GM19239 (cell line): ENCODE measurements at places on chromosomes 6 and 20.
A peak's percentile ranks its signal among the peaks of the same experiment; 100 is the strongest.

DNA sequence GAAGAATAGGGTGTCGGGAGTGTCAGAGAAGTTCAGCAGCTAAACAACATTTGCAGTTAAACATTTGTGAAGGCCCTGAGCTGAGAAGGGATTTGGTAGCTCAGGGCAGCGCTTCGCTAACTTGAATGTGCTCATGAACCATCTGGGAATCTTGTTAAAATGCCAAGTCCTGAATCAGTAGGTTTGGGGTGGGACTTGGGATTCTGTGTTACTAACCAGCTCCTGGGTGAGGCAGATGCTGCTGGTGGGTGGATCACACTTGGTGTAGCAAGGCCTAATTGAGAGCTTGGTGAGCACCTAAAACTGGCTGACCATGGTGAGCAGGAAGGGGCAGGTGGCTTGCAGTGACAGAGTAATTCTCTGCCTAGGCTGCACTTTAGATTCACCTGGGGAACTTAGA, 5.9 kb downstream of the PTPRA start:
- DNase-seq = no peak

DNA sequence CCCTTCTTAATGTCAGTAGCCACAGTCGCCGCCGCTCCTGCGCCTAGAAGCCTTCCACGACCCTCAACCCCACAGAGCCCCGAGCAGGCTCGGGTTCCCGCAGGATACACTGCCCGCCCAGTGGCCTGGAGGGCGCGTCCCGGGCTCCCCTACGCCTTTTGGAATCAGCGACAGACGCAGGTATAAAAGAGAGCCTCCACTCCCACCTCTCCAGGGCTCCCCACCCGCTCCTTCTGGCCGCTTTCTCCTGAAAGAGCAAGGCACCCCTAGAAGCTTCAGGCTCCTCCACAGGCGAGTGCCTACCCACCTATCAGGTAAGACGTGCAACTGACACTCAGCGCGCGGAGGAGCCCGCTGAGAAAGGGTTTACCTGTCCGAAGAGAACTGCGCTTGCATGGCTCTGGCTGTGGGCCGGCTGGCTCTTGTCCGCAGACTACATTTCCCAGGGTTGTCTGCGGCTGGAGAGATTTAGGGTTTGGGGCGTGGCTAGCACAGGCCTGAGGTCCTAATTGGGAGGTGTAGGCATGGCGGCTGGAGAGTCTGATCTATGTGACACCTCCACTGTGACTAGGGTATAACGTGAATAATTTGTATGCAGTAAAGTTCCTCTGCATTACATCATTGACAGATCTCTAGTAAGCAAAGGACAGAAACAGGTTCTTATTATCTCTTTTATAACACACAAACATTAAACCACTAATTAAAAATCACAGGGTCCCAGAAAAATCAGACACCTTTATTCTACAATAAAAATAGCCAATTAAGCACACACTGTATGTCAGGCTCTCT, 13.5 kb upstream of the ZNF391 start:
- peak; percentile 30 for DNase-seq

DNA sequence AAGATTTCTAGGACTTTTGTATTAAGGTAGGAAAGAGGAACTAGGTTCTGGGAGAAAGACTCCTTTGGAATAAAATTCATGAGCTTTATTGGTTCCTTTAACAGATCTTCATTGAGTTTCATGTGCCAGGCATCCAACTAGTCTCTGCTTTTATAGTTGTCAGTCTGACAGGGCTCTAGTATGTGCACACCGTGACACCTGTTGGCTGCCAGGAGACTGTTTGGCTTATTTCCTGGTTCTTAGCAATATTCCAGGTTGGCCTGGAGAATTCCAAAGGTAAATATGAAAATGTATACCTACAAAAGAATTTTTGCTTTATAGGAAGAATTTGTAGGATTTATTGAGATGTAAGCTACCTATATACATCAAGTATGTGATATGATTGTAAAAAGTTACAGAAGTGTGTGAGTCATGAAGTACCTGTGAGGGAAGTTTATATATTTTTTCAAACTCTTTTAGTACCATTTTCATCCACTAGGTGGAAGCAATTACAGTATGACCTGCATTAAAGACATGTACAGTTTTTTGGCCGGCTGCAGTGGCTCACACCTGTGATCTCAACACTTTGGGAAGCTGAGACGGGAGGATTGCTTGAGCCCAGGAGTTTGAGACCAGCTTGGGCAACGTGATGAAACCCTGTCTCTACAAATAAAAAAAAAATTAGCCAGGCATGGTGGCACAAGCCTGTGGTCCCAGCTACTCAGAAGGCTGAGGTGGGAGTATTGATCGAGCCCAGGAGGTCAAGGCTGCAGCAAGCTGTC, 35.2 kb downstream of the NDUFAF5 start:
- DNase-seq = peak; percentile 18

- no peak for DNase-seq
Measured at GRCh38 chr6:69164564-69165229, 529.6 kb downstream of the ADGRB3 start.

DNA sequence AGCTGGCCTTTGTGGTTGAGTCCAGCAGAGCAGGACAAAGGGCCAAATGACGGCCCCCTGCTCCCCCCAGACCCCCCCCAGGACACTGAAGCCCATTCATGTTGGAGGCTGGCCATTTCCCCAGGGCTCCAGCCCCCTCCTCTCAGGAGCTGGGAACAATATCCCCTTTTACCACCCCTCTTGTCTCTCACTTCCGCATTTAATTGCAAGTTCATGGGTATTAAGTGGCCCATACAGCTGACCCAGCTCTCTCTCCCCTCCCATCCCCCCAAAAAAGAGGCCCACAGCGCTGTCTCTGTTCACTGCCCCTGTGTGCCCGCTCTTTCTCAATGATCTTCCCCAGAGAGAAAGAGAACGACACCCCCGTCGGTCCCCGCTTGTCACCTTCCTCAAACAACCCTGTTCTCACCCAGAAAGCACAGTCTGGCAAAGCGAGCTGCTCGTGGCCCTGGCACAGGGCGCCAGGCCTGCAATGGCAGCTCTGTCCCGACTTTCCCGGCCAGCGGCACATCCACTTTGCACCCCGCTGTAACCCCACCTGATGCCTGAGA, 30.4 kb downstream of the PREX1 start:
- no peak for DNase-seq

DNA sequence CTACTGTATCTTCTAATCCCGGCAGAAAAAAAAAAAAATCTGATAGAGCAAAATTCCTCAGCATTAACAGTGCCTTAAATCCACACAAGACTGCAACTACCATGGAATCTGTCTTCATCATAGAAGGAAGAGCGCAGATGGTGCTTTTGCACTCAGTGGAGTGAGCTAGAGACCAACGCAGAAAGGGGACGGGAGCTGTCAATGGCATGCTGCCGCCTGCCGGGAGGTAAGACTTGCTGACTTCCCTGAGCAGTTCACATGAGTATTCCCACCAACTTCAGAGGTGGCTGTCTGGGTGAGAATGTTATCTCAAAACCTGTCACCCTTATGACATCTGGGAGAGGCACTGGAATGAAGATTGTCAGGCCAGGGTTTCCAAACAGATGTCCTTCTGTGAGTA, 35.6 kb downstream of the DZANK1 start:
- DNase-seq = no peak

DNA sequence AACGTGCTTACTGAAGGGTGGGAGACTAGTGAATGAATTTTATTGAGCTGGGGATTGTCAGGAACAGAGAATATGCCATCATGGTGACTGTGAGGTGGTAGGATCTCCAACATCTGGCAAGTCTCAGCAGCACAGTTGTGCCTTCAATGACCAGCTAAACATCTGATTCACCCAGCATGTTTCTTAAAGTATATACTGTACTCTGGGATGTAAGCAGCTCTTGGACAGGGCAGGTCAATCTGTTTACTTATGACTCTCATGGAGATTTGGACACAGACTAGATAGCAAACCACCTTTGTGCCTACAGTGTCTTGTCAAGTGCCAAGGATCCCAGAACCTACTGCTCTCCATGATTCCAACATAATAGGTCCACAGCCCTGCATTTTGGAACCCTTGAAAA, 801.0 kb upstream of the CITED2 start:
- DNase-seq = no peak

DNA sequence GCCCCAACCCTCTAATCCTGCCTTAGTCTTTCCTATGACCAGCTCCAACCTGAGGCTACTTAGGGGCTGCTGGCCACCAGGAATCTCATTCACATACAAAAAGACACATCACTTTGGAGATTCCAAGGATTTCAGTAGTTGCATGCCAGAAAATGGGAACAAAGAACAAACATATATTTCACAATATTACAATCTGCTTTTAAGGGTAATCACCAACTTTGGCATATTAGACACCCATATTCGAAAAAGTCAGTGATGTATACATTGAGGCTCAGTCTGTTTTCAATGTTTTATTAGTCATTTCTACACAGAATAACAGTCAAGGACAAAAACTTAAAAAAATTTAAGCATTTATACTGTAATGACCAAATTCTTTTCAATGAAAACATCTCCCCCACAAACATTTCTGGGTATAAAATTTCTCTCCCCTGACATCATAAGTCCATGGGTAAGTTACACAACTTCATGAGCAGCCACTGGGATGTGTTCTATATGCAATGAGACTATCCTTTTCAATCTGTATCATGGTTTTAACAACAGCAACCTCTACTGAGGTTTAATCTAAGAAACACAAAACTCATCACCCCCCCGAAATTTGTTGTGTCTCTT, 103.5 kb downstream of the MAP7 start:
- DNase-seq = no peak

GRCh38 chr6:259316-259715, 33.0 kb upstream of the DUSP22 start:
- DNase-seq = no peak

DNA sequence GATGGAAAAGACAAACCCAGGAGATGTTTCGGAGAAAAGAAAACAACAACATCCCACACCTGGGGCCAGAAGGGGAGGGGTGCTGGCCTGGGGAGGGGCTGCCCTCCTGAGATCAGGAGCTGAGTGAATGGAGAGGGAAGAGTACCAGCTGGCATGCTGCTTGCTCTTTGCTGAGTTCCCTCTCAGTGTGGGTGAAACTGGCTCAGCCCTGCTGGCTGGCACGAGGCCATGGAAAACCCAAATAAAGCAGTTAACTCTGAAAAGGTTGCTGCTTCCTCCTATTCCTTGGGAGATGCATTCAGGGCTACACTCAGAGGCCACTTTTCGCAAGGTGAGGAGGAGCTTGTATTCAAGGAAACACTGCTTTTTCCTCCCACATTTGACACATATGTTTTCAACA, 8.0 kb upstream of the KCNK16 start:
- DNase-seq = no peak

- DNase-seq = no peak
Measured at GRCh38 chr6:17341891-17342290, 51.5 kb upstream of the CAP2 start.

DNA sequence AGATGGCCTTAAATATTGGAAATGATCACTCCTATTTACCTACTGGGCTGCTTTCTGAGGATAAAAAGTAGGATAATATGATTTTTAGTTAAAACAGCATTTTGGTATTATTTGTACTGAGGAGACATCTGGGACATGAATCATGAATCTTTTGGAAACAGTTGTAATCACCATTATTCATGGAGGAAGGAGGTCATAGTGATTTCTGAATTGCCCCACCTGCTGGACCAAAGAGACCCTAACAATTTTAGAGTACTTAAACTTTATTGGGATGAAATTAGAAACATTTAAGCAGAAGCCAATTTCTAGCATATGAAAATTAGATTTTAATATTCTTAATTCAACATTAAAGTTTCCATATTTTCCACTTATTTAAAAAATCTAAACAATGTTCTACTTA, 108.4 kb upstream of the SIM1 start:
- DNase-seq = no peak

GRCh38 chr6:151475653-151476523, 17.9 kb upstream of the CCDC170 start:
- DNase-seq = no peak

GRCh38 chr6:2509711-2510110, 241.0 kb downstream of the MYLK4 start:
- DNase-seq = no peak

- DNase-seq = no peak
Measured at GRCh38 chr20:4959592-4959991, 41.7 kb downstream of the SLC23A2 start.

GRCh38 chr6:44297063-44298038, 15.8 kb downstream of the AARS2 start:
- DNase-seq = no peak

DNA sequence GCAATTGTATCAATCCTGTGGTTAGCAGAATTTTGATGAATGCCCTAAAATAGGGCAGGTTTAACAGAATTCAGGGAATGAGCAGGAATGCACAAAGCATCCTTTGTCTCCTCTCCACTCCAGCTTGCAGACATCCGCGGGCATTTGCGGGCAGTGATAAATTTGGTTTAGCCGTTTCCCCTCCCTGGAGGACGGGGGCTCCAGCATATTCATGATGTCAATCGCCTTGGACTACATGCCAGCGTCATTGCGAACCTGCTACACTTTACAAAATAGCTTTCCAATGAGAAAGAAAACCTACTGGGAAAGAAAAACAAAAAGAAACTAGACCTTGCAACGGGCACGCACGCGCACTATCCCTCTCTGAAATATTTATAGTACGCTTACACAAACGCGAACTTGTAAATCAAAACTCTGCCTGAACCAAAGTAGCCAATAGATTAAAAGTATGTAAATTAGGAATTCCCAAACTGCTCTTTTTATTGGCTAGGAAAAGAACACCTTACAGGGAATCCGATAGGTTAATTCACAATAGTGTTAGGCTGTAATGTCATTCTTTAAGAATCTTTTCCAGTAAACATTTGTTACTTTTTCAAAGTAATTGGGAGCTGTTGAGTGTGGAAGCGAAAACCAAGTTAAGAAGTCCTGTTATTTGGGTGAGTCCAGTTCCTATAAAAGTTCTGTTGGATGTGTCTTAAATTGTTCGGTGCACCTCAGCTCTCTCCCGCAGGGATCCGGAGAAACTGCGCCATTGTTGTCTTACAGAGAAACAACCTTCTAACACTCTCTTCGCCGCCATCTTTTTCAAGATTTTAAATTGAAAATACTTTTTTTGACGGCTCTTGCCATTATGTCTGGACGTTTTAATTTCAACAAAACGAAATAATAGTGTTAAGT, 136.7 kb downstream of the HFE start:
- no peak for DNase-seq

- DNase-seq = no peak
Measured at GRCh38 chr6:145055567-145055966, 679.8 kb downstream of the EPM2A start.

DNA sequence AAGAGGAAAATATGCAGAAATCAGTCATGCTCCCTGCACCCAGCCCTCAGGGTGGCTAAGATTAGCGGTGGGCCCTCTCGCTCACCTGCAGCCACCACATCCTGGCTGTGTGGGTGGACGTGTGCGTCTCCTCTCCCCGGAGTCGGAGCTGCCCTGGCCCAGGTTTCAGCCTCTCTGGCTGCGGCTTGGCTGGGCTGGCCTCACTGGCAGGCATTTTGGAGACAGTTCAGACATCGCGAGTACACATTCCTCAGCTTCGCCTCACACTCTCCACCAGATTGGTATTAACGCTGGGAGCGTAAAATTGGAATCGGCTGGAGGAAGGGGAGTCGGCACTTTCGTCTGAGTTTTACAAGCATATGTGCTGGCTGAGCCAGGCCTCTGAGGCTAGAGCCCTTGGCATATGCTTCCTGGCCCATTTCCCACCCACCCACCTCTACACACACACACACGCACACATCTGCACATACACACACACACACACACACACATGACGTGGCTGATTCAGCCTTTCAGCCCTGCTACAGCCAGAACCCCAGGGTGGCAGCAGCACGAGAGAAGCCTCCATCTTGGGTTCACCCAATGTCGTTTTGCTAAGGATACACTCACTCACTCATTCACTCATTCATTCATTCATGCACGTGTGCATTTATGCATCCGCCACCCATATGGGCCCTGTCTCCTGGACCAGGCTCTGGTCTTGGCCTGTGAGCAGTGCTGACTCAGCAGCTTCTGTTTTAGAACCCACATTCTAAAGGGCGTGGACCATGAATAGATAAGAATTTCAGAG, 42.9 kb downstream of the BCAS4 start:
- no peak for DNase-seq
